Renal cortex interstitium (tissue), 15 donors: ENCODE measurements at places on chromosomes 5 and 9. TPM values are rescaled to one million over a fixed set of nuclear protein-coding genes. Genes with fewer than 3 reads are reported as not detected.

Gene TCF7
- polyA plus RNA-seq: 11.5 TPM

Gene ZNF879
- 8.5 TPM for polyA plus RNA-seq

Gene PROP1
- polyA plus RNA-seq: not detected

Gene COL23A1
- 7.7 TPM for polyA plus RNA-seq

Gene N4BP3
- polyA plus RNA-seq: 4.8 TPM

Gene GCNT4
- polyA plus RNA-seq: 12.6 TPM

Gene FCN1
- 3.4 TPM for polyA plus RNA-seq

Gene CDH9
- polyA plus RNA-seq: 11.9 TPM

Gene NUTM2F
- not detected for polyA plus RNA-seq

Gene SLC36A3
- not detected for polyA plus RNA-seq

Gene EIF4EBP3
- 6.9 TPM for polyA plus RNA-seq

Gene GAPVD1
- 36.2 TPM for polyA plus RNA-seq

Gene SEMA6A
- polyA plus RNA-seq: 66.4 TPM

Gene CSF1R
- 13.3 TPM for polyA plus RNA-seq

Gene RAB3C
- 1.2 TPM for polyA plus RNA-seq

Gene RHOBTB3
- 86.6 TPM for polyA plus RNA-seq

Gene CCDC127
- 14.0 TPM for polyA plus RNA-seq

Gene MELK
- polyA plus RNA-seq: 16.1 TPM

Gene PLPP6
- polyA plus RNA-seq: 16.1 TPM

Gene NUTM2G
- polyA plus RNA-seq: 0.31 TPM

Gene ENTREP1
- polyA plus RNA-seq: 6.0 TPM

Gene IL13
- polyA plus RNA-seq: not detected

Gene DPYSL3
- 33.1 TPM for polyA plus RNA-seq

Gene MRPS2
- 42.4 TPM for polyA plus RNA-seq

Gene GDF9
- polyA plus RNA-seq: 1.3 TPM

Gene P4HA2
- polyA plus RNA-seq: 35.1 TPM

Gene RANBP6
- polyA plus RNA-seq: 32.5 TPM
